NCI-H2029 treated with DMSO at 0.1 percent for 48 hours (cell line): ENCODE measurements at places on chromosomes 16 and 17.

DNA sequence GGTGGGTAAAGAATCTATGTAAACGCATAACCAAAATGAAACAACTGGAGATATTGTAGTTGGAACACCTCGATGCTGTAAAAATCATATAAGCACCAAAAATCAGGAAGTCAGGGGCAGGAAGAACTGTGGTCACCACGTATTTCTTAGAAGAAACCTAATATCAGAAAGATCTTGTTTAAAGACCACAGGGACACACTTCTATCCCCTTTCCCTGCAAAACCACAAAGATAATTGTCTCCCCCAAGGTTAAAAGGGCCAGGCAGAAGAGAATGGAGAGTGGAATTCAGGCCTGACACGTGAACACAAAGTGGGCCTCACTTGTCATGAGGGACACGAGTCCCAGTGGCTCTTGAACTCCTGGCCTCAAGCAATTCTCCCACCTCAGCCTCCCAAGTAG is 68.1 kb downstream of the GSG1L start:
- no peak for DNase-seq

- DNase-seq: no peak
Observed at GRCh38 chr16:79093554-79093967, 507.0 kb downstream of the MAF start.

DNA sequence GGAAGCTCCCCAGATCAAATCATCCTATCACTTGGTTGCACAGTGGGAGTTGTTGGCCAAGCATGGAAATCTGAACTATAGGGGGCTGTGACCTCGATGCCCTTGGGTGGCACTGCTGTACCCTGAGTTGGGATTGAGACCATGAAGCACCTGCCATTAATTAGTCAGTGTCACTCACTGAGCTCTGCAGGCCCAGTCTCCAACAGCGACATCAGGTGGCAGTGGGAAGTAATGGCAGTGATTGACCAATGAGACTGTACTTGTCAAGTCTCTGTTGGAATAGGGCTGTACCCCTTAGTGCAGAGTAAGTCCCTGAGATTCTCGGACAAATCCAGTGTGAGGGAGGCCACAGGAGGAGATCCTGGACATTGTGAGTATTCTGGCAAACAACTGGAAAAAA is 118.0 kb upstream of the RPL38 start:
- no peak for DNase-seq

- no peak for DNase-seq
Observed at GRCh38 chr17:58352596-58353388, 791 bp upstream of the SUPT4H1 start.

DNA sequence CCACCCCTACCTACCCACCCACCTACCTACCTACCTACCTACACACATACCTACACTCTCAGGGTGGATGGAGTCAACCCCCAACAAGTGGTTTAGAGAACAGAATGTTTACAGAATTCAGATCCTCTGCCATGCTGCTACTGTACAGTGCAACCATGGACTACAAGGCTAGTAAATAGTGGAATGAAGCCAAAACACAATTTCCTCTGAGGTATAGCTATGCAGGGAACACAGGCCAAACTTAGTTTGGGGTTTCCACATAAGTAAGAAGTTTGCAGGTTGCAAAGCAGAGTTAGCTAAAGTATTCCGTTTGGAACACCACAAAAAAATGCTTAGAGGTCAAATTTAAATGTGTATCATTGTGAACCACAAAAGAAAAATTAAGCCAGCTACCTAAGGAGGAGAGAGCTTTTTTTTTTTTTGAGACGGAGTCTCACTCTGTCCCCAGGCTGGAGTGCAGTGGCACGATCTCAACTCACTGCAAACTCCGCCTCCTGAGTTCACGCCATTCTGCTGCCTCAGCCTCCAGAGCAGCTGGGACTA is 2.7 kb upstream of the AP1G1 start:
- no peak for DNase-seq

GRCh38 chr17:33580215-33580614 is 287.1 kb upstream of the ASIC2 start:
- no peak for DNase-seq

DNA sequence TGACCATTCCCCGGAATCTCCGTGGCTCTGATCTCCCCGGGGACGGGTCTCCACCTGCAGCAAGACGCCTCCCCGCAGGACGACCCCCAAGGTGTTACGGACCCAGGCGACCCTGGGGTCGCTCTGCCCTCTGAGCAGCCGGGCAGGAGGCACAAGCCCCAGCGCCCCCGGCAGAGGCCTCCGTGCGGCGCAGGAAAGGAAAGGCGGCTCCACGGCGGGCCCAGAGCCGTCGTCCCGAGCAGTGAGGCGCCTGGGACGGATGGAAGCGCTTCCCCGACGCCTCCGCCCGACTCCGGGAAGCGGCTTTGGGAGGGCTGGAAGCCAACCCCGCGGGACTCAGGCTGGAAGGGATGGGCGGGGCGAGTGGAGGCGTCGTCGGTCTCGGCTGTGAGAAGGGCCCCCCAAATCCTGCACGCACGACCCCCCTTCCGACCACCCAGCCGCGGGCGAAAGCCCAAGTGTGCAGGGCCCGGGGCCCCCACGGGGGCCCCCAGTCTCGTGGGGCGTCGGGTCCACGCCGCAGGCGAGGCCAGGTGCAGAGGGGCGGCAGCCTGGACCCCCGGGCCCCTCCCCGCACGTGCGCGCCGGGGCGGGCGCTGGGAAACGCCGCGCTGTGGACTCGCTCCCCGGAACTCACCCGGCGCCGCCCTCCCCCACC is 32.7 kb upstream of the RPH3AL start:
- no peak for DNase-seq

- peak; percentile 52 for DNase-seq
Observed at GRCh38 chr17:19714542-19715411, 1.6 kb downstream of the SLC47A2 start.
